HS-5 (cell line): ENCODE measurements at places on chromosomes 7 and 10.

GRCh38 chr10:77297393-77297739 is 340.2 kb downstream of the KCNMA1 start:
- no peak for DNase-seq

DNA sequence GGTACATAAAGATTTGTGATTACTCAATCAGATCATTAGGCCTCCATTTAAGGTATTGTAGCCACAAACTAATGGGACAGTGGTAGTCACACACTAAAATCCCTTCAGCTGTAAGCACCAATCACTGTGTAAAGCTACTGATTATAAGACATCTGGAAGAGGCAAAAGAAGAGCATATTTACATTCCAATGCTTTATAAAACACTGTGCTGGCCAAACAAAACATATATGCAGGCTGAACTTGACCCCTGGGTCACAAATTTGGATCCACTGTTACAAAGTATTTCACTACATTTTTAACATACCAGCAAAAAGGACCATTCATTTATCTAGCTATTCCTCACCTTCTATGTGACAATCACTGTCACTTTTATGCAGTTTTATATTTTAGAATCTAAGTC is 41.4 kb upstream of the ANLN start:
- peak; percentile 49 for DNase-seq

- no peak for DNase-seq
These were observed 195.9 kb upstream of the ADARB2 start for GRCh38 chr10:1933215-1933614.

GRCh38 chr7:138665669-138666140 is 35.5 kb downstream of the SVOPL start:
- no peak for DNase-seq

DNA sequence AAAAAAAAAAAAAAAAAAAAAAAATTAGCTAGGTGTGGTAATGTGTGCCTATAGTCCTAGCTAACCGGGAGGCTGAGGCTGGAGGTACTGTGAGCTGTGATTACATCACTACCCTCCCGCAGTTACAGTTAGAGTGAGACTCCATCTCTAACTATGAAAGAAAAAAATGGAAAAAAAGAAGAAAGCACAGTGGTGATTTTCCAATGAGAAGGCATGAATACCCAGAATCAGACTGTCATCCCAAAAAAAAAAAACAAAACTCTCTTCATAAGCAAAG is 269.9 kb upstream of the MKLN1 start:
- no peak for DNase-seq

- no peak for DNase-seq
These were observed 50.2 kb upstream of the GNA12 start for GRCh38 chr7:2894118-2894940.

DNA sequence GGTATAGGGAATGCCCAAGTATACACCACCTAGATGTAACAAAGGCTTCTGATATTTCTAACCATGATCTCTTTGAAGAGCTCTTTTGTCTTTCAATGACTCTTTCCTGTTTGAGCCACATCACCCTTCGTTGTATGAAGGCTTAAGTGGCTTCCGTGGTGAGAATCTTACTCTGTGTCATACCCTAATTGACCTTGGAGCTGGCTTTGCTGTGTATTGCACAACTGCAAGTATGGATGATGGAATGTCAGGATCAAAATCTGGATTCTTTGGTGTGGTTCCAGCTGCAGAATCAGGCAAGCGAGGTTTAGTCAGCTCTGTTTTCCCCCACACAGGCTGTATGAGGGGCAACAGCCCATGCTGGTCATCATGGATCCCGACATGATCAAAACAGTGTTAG is 16.0 kb downstream of the CYP3A43 start:
- peak; percentile 4 for DNase-seq

DNA sequence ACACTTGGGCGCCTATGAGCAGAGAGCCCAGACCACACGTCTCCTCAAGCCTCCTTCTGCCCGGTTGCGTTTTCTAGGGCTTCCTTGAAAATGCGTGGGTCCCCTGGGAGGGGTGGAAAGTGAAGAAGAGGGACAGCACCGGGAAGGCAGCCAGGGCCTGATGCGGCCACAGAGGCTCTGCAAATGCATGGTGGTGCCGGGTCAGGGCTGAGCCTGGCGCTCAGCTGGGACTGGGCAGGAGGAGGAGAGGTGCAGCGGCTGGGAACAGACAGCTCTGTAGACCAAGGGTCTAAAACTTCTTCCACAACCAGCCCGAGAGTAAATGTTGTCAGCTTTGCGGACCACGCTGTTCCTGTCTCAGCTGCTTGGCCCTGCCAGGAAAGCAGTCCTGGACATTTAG is 1.6 kb downstream of the DPYSL4 start:
- DNase-seq, result no peak

GRCh38 chr7:70113536-70113935 is 515.3 kb downstream of the AUTS2 start:
- no peak for DNase-seq

DNA sequence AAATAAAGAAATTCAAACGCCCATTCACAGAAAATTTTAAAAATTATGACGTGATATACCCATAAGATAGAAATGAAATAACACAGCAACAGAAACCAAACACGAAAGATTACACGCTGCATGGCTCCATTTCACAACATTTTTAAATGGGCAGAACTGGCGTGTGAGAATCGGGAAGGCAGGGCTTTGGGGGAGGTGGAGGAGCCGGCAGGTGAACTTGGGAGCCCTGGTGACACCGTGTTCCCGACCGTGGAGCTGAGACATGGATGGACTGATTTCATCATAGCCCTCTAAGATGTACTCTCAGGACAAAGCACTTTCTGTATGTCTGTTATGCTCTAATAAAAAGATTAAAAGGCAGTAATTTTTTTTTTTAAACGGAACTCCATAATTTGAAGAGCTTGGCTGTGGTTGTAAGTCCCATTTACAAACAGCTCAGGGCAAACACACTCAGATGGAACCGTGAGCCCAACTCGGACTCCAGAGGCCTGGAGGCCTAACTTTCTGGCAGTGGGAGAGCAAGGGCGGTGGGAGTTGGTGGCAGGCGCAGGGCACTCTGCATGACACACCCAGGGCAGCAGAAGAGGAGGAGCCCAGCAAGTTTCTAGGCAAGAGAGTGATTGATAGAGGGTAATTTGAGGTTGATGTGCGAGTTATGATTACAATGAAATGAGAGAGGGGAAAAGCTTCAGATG is 203.4 kb downstream of the MAD1L1 start:
- no peak for DNase-seq

- DNase-seq, result peak; percentile 22
These were observed 96.3 kb downstream of the DNAJB6 start for GRCh38 chr7:157432957-157433576.

DNA sequence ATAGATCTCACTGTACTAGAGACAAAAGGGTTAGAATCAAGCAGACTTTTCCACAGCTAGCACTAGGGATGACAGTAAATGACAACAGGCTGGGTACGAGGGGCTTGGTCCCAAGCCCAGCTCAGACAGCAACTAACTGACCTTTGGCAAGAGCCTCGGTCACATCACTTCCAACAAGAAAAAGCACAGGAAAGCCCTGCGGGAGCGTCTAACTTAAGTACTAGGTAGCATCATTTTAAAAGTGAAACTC is 22.8 kb downstream of the CALML3 start:
- no peak for DNase-seq

DNA sequence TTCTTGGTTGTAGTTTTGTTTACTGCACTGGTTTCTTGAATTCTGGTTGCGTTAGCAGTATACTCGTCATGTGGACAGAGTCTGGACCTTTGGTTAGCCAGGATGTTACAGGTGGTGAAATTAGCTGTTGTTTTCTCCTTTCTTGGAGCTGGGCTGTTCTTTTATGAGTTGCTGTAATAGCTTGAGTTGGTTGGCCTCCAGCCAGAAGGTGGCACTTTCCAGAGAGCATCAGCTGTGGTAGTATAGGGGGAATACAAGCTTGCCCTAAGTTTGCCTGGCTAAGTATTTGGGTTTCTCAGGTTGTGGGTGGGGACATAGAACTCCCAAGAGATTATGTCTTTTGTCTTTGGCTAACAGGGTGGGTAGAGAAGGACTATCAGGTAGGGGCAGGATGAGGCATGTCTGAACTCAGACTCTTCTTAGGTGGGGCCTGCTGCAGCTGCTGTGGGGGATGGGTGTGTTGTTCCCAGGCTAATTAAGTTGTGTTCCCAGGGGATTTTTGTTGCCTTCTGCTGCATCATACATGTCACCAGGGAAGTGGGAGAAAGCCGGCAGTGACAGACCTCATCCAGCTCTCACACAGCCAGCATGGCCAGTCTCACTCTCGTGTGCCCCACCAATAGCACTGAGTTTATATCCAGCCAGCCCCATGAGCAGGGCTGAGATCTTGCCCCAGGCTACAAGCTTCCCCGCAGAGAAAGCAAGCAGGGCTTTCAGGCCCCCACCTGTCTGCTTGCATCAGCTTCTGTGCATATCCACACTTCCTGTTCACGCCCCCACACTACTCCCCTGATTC is 246.7 kb upstream of the TPK1 start:
- DNase-seq, result no peak

DNA sequence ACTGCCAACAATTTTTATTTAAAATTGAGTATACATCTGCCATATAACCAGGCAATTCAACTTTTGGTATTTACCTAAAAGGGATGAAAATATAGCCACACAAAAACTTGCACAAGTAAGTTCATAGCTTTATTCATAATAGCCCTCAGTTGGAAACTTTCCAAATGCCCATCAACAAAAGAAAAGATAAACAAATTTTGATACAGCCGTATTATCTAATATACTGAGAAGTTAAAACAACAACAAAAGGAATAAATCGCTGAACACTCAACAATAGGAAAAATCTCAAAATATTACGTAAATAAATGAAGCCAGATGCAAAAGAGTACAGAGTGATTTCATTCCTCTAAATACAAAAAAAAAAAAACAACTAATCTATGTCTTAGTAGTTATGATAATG is 399.2 kb upstream of the SEMA3D start:
- no peak for DNase-seq

- DNase-seq, result no peak
These were observed 58.4 kb downstream of the NRF1 start for GRCh38 chr7:129669901-129670300.

GRCh38 chr10:8133146-8133545 is 78.7 kb downstream of the GATA3 start:
- no peak for DNase-seq

- DNase-seq, result peak; percentile 6
These were observed 982.1 kb upstream of the MBL2 start for GRCh38 chr10:53754596-53755250.

- no peak for DNase-seq
These were observed 80.2 kb upstream of the NFE2L3 start for GRCh38 chr7:26071622-26072456.

DNA sequence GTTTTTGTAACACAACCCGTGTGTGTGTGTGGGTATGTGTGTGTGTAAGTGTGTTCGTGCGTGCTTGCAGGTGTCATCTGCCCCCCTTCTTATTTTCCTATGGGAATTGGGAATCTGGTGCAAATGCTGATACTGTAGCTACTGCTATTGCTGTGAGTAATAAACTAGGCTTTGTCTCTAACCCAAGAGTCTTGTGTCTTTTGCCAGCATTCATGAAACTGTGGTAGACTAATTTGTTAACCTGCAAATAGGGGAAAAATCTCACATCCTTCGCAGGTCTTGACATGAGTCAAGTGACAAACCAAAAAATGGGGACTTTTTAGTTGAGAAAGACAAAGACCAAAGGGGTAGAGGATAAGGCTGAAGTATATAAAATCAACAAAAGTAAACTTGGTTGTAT is 57.9 kb upstream of the FAM133B start:
- DNase-seq, result no peak

GRCh38 chr10:75408509-75408875 is 6.9 kb upstream of the ZNF503 start:
- no peak for DNase-seq

GRCh38 chr10:68625316-68625921 is 65.3 kb downstream of the TET1 start:
- DNase-seq, result no peak

GRCh38 chr10:100007231-100008141 is 2.3 kb downstream of the DNMBP start:
- no peak for DNase-seq
